ENCODE measurements at places on chromosomes 13 and 19.
A peak's percentile ranks its signal among the peaks of the same experiment; 100 is the strongest.

DNA sequence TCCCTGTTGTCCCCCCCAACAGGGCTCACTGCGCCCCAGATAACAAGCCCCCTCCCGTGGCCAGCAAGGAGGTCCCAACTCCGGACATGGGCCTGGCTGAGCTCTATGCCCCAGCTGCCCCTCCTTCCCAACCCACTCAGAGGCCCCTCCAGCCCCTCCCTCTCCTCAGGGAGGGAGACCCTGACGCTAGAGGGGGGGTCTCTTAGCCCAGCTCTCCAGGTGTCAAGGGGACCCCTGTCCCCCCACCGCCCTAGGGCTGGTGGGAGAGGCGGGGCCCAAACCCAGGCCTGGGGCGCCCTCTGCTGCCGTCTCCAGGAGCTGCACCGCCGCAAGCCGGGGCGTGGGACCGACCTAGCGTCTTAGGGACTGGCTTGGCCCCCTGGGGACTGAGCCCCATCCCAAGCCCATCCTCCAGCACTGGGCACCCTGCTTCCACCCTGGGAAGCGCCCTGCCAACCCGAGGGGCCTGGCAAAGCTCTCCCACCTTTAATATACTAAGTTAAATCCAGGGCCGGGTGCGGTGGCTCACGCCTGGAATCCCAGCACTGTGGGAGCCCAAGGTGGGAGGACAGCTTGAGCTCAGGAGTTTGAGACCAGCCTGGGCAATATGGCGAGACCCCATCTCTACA is 1.4 kb downstream of the GRIN3B start:
- peak; percentile 64 for DNase-seq

DNA sequence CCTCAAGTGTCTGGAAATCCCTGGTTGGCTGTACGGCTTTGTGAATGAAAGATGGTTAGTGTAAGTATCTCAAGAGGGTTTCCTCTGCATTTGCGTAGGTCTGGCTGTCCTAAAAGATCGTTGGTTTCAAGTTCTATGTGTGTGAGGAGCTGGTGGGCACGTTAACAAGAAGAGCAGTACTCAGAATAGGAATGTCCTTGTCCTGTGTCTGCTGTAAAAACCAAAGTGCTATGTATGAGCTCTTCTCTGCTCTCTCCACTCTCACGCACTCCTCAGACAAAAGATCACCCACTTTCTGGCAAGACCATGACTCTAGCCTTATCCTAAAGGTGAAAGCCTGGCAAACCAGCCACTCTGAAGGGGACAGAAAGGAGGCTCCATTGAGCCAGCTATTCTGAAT is 39.1 kb downstream of the USP12 start:
- DNase-seq: no peak

DNA sequence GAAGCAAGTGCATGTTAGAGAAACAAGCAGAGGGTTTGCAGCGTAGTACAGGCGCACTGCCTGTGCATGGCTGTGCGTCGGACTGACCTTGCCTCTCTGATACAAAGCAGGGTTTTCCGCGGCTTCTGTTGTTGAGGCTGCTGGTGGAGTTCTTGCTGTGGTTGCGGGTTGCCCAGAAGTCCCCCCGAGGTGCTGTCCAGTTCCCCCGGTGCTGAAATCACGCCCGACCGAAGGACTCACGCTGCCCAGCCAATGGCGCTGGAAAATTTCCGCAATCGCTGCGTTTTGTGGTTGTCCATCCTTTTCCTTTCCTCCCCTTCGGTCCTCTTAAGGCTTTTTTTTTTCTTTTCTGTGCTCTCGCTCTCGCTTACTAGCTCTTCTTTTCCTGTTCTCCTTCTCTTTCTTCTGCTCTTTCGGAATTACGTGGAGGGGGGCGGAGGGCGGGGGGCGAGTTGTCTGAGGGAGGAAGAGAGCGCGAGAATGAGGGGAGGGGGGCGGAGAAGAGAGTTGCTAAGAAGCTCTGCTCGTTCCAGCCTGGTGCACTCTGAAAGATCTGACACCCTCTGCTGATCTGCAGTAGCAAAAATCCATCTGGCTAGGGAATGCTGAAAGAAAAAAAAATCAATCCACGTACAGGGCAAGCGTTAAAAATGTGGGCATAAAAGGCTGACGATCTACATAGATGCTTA is at the start of gene SLITRK1:
TSS of gene SLITRK1 (minus strand) at position 558 of the 689 bp plus-strand sequence. CDS start 967 bp downstream, outside the sequence.
- DNase-seq: peak; percentile 25

DNA sequence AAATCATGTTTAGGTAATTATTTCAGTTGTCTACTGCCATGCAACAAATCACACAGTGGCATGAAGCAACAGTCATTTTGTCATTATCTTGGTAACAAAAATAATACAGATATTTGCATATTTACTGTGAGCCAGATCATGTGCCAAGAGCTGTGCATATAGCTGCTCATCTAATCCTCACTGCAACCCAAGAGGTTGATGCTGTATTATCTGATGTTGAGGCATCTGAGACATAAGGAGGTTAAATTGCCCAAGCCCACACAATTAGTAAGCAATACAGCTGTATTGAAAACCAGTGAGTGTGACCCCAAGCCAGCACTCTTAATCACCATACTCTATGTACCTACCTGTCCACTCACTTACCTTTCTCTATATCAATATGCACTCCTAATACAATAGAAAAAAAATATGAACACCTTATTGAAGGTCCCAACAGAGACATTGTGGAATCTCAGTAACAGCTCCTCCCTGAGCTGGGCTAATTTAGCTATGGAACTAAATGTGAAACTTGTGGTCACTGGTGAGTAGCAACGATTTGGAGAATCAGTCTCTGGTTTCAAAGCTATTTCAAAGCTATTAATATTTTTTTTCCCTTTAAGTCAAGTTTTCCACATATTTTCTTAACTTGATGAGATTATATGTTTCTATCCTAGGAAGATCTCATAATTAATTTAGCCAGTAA is 185.2 kb downstream of the KLF12 start:
- no peak for DNase-seq
